Esophagus mucosa (tissue), 1 donor: ENCODE measurements at places on chromosomes 1 and 21.

DNA sequence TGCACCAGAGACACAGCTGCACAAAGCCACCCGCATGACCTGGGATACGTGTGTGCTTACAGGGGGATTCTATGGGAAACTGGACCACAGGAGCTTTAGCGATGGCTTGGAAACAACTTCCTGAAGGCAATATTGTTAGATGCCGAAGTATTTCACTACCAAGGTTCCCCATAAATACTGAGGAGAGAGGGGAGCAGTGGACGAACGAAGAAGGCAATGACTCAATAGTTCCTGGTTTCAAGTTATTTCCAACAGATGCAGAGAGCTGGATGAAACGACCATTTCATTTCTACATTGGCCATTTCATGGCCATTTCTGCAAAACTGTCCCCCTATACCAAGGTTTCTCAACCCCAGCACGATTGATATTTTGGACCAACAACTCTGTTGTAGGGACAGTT lies 61.3 kb downstream of the CD34 start:
- no peak for ATAC-seq

GRCh38 chr1:73701826-73702225 lies 496.1 kb downstream of the LRRIQ3 start:
- ATAC-seq, result no peak

DNA sequence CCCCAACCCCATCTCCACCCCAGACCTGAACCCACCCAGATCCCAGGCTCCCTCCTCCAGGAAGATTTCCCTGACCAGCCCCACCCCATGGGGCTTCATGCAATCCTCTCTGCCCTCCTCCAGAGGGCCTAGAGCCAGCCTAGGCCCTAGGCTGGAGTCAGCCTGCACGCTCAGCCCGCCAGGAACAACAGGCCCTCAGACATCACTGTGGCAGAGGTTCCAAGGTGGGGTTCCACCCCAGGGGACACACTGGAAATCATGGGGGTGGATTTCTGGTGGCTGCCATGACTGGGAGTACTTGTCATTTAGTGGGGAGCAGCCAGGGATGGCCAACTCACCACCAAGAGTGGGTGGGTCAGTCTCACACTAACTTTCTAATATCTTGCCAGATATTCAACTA lies 122.0 kb downstream of the GLIS1 start:
- no peak for ATAC-seq

GRCh38 chr1:61115436-61115835 lies 33.1 kb downstream of the NFIA start:
- ATAC-seq, result no peak

DNA sequence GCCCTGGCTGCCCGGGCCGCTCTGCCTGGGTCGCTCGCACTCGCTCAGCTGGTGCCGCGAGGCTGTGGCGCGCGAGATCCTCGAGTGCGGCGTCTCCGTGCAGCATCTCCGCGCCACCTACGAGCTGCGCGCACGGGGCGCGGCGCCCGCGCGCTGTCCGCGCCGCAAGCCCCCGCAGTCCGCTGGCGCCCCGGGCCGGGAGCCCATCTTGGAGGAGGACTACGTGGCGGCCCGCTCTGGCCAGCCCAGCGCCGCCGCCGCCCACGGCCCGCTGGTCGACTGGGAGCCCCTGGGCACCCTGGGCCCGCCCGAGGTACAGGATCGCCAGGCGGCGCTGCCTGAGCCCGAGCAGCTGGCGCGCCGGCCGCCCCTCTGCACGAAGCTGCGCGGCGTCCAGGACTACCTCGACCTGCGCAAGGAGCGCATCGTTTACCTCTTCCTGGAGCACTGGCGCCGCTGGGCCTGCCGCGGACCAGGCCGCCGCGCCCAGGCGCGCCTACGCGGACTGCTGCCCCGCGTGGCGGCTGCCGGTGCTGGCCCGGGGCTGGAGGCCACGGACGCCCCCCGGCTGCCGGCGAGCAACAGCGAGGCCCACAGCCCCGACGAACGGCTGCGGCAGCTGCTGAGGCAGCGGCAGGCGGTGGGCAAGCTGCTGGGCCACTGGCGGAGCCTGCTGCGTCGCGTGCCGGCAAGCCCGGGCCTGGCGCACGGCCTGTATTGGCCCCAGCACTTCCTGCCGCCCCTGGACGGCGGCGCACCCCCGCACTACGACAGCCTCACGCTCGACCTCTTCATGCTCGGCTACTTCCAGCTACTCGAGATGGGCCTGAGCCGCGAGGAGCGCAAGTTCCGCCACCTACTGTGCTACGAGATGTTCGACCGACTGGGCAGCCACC lies 10.9 kb downstream of the TNFRSF25 start:
- ATAC-seq, result peak; percentile 66

GRCh38 chr1:180157576-180158057 lies 2.9 kb downstream of the QSOX1 start:
- no peak for ATAC-seq

GRCh38 chr1:71311376-71311775 lies 230.5 kb upstream of the ZRANB2 start:
- no peak for ATAC-seq

DNA sequence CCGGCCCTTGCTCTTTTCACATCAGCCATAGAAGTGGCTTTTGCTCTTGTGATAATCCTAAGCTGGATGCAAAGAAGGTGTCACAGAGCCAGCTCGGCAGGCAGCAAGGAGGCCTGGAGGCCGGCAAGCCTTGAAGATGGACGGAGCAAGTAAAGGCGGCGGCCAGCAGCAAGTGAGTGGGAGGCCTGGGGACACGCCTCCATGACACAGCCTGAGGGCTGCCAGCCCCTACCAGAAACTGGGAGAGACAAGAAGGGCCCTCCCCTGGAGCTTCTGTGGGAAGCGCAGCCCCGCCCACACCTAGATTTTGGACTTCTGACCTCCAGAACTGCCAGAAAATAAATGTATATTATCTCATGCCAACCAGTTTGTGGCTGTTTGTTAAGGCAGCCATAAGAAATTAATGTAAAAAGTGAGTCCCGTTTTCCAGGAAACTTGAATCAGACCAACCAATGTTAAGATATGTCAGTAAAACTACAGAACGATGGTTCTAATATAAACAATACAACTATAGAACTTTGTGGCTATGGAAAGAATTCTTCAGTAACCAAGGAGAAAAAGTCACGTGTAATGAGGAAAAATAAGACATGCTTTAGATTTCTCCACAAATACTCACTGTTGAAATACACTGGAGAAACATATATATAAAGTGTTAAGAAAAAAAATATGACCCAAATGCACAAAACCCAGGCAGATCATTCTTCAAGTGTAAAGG lies 49.9 kb downstream of the BACE2 start:
- no peak for ATAC-seq

GRCh38 chr1:169119405-169119804 lies 12.9 kb downstream of the ATP1B1 start:
- no peak for ATAC-seq

GRCh38 chr1:76268341-76268740 lies 193.8 kb downstream of the ST6GALNAC3 start:
- ATAC-seq, result no peak

- no peak for ATAC-seq
Observed at GRCh38 chr21:46116189-46116775, 18.4 kb downstream of the COL6A2 start.

DNA sequence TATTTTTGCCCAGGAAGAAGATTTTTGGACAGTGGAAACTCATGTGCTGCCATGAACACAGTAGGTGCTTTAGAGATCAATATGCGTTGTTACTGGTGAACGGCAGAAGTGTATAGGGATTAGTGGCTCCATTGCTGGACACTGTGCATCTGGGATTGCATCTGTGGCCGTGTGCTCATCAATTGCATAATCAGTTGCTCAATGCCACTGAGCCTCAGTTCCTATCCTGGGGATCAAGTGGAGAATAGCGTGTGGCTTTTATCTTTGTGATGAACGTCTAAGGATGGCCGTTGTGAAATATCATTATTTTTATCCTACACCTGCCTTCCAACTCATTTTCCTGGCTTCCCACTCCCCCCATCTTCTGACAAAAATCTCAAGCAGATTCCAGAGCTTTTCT lies 5.4 kb downstream of the TNN start:
- no peak for ATAC-seq
